SW 1271 (cell line): ENCODE measurements at places on chromosomes 2 and 18.
A peak's percentile ranks its signal among the peaks of the same experiment; 100 is the strongest.

DNA sequence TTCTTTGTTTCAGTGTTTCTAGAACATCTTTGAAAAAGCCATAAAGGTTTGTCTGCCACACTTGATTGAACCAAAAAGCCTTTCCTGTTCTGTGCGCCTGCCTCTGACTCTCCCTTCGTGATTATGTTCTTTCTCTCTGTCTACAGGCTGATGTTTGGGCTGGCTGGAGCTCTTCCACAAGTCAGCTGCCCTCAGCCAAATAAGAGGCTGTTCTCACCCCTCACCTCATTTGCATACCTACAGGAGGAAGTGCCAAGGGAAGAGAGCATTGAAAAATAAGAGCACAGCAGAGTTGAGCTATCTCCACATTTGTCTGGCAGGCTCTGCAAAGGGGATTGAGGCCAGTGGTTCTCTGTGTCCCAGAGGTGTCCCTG, 15.8 kb downstream of the INPP5D start:
- no peak for DNase-seq

DNA sequence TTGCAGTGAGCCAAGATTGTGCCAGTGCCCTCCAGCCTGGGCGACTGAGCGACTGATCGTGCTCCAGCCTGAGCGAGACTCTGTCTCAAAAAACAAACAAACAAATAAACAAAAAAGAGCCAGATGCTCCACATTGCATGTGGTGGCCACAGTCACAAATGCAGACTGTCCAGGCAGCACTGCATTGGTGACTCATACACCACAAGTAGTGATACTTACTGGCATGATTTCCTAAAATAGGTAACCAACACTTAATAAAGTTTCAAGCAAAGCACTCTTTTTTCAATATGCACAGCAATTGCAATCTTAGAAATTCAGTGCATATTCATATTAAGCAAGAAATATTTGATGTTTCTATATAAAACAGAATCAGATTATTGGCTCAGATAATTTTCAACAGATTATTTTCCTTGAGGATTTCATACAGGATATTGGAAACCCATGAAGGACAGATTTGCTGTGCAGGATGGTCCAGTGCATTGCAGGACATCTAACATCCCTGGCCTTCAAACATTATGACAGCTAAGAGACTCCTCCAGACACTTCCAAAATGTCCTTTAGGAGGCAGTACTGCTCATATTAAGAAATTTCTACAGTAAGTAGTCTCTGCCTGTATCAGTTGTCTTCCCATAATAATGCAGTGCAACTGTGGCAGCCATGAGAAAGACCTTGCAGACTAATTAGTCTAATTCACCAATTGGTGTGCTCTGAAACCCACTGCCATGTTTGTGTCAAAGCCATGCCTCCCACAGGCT, 10.5 kb upstream of the SLC1A4 start:
- DNase-seq, result no peak

DNA sequence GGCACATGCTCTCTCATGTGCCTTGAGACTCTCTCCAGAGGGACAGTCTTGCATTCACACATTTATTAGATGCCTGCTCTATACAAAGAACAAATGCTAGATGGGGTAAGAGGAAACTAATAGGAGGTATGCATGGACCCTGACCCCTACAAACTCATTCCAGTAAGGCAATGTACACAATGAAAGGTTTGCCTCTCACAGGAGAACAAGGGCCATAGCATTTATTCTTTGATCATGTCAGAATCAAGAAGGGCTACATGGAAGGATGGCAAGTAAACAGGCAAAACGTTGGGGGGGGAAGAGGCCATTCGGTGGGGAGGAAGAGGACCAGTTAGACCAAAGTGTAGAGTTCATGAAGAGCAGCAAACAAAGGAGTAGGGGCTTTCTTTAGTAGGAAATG, 130.2 kb downstream of the TMEM163 start:
- DNase-seq, result no peak

- DNase-seq, result no peak
Observed at GRCh38 chr2:144834363-144834762, 314.4 kb upstream of the ZEB2 start.

- DNase-seq, result no peak
Observed at GRCh38 chr2:211347328-211347727, 790.9 kb downstream of the CPS1 start.

GRCh38 chr18:63763831-63764600, 11.2 kb upstream of the SERPINB7 start:
- no peak for DNase-seq

DNA sequence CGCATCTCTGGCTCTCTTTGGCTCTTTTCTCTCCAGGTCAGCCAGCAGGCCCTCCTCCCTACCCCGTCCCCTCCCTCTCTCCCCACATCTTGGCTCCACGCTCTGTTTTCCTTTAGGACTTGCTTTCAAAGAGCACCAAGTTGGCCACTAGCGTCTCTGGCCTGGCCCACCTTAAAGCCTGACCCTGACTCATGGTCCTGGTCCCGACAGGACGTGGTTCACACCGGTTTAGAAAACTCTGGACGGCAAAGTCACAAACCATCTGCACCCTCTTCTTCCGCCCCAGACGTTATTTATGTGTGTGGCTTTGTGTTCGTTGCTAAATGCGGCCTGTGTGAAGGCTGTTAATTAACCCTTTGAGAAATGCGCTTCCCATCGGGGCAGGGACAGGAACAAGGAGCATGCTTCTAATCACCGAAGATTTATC, 169.0 kb upstream of the HAAO start:
- DNase-seq, result no peak

DNA sequence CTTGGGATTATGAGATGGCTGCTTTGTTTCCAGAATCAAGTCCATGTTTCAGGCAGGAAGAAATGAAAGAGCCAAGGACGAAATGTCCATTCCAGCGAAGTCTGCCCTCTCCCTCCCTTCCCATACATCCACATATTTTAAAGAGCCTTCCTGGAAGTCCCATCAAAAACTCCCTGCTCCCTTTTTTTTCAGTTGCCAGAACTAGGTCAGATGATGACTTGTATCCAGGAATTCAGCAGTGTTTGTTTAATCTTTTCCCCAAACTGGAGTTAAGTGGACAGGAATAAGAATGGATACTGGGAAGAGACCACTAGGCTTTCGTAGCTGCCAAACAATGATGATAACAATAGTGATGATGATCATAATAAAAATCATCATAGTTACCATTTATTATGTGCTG, 198.7 kb downstream of the MEIS1 start:
- no peak for DNase-seq

GRCh38 chr2:186426153-186427016, 59.7 kb upstream of the ZC3H15 start:
- DNase-seq, result no peak

GRCh38 chr2:74137651-74138599, 9.8 kb downstream of the BOLA3 start:
- no peak for DNase-seq

GRCh38 chr18:64929036-64929435, 780.1 kb upstream of the LINC00305 start:
- no peak for DNase-seq

DNA sequence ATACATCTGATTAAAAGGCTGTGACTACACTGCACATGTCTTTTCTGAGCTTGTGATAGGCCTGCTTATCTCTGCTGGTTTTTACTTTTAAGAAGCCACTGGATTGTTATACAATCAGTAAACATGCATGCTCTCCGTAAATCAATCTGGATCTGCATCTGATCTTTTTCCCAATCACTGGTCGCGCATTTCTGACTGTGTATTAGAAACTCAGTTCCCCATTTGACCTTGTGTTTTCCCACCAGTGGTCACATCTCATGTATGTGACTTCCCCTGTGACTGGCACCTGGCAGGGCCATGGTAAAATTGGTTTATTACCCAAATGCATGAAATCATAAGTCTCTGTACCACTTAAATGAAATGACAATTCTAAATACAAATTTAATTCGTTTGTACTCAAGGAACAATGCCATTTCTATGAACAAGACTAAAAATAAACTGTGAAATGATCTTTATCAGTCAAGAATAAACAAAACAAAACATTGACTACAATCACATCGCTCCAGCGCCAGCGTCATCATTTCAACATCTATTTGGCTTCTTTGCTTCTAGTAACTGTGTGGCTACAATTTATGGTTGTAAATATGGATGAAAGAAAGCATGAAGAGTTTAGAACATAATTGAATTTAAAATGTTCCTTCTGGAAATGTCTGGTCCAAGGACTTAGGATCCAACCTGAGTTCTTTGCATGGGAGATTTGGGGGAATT, 396.6 kb upstream of the TRIB2 start:
- DNase-seq, result no peak

GRCh38 chr18:4433717-4434116, 21.4 kb downstream of the DLGAP1 start:
- DNase-seq, result no peak

DNA sequence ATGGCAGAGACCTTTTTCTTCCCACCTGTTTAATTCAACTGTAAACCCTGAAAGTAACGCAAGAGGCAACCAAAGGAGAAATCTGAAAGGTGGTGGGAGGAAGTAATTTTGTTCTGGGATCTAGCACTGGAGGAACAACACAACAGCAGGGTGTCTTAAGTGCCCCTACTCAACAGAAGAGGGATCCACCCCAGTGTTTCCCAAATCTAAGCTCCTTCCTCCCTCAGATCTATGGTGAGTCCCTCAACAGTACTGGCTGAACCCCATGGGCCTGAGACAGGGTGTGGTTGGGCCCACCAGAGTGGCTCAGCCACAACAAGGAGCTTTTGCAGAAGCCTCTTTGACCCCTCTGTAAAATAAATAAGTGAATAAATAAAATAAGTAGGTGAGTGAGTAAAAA, 790.3 kb downstream of the ERBB4 start:
- DNase-seq, result no peak

- DNase-seq, result no peak
Observed at GRCh38 chr18:65214456-65214855, 536.4 kb upstream of the CDH7 start.

- no peak for DNase-seq
Observed at GRCh38 chr2:157898591-157898996, 22.5 kb upstream of the ACVR1 start.

GRCh38 chr2:217735034-217735433, 267.8 kb downstream of the TNS1 start:
- no peak for DNase-seq

GRCh38 chr2:186639939-186640338, 50.1 kb downstream of the ITGAV start:
- DNase-seq, result no peak

DNA sequence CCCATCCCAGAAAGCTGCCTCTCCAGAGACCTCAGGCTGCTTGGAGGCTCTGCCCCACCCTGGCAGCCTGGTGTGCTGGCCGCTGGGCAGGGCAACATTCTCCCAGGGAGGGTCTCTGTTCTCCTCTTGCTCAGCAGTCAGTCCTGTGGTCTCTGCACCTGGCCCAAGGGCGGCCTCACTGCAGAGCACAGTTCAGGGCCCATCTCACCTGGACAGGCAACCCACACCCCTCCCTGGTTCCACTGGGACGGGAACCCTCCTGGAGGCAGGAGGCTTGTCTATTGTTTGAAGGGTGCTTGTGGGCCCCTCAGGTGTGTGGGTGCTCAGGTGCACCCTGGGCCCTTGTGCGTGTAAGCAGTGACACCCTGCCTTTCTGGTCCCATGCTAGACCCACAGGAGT, 67.2 kb upstream of the OTOS start:
- no peak for DNase-seq

DNA sequence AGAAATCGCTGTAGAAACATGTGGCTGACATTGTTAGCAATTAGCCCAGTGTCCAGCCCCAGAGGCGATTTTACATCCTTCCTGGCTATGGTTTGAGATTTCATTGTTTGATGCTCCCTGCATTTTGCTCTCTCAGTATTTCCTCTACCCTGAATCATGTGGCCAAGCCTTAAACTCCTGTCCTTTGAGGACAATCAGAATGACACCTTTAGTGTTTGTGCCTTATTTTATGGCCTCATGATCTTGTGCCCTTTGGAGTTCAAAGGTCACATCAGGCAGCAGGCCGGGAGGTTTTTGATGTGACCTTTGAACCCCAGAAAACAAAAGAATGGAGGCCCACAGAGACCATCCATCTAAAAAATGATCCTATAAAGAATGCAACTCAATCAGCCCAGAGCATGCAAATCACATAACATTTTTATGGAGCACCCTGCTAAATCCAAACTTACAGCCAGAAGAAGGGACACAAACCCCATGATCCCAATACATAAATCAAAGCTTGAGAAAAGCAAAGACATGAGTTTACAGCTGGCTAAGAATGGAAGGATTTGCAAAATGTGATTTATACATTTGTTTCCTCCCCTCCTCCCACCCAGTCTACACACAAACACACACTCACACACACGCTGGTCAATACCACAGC, 52.5 kb downstream of the FECH start:
- no peak for DNase-seq

- no peak for DNase-seq
Observed at GRCh38 chr18:56248610-56249235, 389.7 kb downstream of the TXNL1 start.

GRCh38 chr2:160241251-160242137, 41.4 kb upstream of the ITGB6 start:
- DNase-seq, result no peak

DNA sequence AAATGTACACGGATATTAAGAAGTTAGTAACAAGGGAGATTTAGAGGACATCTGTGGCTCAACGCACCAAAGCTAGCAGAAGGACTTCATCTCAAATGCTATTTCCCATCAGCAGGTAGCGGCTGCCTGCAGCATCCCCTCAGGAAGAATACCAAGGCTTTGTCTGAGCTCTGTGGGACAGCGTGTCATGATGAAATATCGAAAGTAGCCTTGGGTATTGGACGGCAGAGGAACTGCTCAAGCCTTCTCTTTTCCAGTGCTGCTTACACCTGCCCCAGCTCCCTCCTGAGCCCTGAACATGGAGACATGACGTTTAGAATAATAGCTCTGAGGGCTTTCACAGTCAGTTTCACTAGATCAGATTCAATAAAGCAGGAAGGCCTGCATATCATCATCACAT, 241.6 kb downstream of the SUCLG1 start:
- DNase-seq, result no peak

DNA sequence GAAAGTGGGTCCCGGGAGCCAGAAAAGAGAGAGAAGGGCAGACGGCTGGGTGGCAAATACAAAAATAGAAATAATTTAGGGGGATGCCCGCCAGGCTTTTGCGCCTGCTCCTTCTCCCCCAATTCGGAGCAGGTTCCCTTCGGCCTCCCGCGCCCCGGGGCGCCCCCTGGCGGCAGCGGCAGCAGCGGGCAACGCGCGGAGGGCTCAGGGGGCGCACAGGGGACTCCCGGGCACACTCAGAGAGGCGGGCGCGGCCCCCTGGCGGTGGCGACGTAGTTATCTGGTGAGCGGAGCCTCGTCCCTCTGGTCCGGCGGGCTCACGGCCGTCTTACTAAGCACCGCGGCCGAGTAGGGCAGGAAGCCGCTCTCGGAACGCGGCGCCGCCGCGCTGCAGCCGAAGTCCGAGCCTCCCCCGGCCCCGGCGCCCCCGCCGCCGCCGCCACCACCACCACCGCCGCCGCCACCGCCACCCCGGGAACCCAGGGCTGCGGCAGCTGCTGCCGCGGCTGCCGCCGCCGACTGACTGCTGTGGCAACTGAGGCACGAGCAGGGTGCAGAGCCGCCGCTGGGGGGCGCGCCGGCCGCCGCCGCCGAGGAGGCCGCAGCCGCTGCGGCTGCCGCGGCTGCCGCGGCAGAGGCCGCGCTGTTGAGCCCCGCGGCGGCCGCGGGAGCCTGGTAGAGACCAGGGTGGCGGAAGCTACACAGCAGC, 3.8 kb downstream of the EVX2 start:
- peak; percentile 75 for DNase-seq
